ENCODE measurements at places on chromosomes 3 and 15.

- DNase-seq: no peak
These were observed 27.4 kb upstream of the BOC start for GRCh38 chr3:113183748-113184661.

DNA sequence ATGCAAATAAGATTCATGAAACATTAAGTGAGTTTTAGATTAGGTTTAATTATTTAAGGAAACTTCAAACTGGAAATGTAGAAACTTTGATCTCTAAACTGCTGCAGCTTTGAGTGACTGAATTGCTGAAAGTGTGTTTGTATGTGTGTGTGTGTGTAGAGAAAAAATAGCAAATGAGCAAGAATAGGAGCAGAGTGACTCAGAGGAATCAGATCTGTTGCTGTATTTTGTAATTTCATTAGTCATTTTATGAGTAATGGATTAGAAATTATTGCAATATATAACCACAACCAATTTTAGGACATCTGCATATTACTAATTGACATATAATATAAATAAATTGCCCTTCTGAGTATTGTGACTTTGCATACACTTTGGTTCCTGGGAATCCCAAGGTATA, 52.8 kb upstream of the SLC9A9 start:
- no peak for DNase-seq

DNA sequence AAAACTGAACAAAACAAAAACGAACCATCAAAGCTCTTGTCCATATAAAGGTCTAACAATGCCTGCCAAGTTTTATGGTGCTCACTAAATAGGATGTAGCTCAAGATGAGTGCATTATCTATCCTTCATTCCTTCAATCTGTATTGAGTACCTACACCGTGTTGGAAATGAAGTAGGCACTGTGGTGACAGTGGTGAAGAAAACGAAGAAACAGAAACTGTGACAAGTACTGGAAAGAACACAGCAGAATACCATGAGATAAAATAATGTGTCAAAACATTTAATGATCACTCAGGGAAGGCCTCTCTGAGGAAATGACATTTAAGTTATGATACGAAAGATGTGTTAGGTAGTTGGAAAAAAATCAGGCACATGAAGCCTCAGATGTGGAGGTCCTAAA, 36.2 kb downstream of the CBLB start:
- no peak for DNase-seq

DNA sequence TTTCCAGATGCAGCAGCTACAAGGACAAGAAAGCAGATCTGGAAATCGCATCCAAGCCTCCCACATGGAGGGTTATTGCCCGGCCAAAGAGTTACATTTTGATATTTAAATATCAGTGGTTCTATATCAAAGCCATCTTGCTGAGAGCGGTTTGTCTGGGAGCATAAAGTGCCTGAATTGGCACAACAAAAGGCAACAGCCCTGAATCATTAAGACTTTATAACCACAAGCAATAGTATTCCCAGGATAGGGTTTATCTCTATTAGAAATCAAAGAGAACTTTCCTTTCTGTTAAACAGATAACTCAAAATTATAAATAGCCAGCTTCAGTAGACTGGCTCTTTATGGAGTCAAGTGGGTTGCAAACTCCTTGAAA, 564.7 kb downstream of the ROBO1 start:
- DNase-seq: no peak

DNA sequence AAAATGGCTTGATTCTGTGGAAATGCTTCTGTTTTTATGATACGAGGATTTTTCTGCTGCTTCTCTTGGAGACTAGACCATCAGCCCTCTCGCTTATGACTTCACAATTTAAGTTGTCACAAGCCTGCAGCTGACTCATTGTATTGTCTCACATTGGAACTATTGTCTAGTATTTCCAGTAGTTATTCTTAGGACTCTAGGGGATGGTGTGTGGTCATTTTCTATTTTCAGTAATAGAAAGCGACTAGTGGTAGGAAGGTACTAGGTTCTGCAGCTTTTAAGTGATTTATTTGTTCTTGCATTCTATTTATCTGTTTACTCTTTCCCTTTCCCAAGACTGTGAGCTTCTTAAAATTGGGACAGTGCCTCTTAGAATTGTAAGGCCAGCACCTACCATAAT, 66.3 kb upstream of the CRTC3 start:
- DNase-seq: no peak

- DNase-seq: no peak
These were observed 1.2 kb downstream of the IL20RB start for GRCh38 chr3:136958939-136959338.

GRCh38 chr15:86355801-86356200, 276.1 kb downstream of the AGBL1 start:
- no peak for DNase-seq

Measured in NCI-H1417 treated with DMSO at 0.1 percent for 48 hours (cell line).